ENCODE measurements at places on chromosomes 7 and 10. TPM values are rescaled to one million over a fixed set of nuclear protein-coding genes. Genes with fewer than 3 reads are reported as not detected.

- no peak for DNase-seq
These were observed at the start of gene RP9 for GRCh38 chr7:33109005-33109757. Gene RP9, minus strand, starts transcription at chr7:33109404. Its CDS starts 32 bp downstream, at chr7:33109372.

DNA sequence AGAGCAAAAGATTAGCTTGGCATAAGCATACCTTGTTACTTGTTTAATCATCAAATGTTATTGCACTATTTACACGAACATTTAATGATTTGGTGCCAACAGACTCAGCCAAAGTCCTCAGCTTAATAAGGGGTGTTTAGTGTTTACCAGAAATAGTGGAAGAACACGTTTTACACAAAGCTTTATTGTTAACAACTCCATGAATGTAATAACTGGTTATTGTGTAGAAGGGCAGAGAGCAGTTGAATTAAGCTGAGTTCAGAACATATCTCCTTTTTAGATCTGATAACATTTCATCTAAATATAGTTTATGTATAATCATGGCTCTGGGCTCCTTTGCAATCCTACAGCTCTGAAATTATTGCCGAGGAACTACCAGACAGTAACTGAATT lies 99.1 kb downstream of the CABCOCO1 start:
- DNase-seq = no peak

DNA sequence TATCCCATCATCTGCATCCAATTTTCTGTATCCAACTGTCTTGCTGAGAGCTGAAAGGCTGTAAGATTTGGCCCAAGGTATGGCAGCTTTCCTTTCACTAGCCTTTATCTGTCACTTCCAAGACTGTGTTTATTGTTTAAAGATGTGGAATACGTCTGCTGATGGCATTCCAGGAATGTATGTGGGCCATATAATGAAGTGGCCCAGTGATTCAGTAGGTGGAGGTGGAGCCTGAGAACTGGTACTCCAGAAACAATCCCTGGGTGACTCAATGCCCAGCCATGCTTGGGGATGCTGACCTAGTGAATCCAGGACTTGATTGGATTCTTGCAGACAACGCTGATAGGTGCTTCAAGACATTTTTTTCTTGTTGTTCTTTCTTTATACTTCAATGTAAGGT lies 13.5 kb downstream of the NEUROD6 start:
- no peak for DNase-seq

DNA sequence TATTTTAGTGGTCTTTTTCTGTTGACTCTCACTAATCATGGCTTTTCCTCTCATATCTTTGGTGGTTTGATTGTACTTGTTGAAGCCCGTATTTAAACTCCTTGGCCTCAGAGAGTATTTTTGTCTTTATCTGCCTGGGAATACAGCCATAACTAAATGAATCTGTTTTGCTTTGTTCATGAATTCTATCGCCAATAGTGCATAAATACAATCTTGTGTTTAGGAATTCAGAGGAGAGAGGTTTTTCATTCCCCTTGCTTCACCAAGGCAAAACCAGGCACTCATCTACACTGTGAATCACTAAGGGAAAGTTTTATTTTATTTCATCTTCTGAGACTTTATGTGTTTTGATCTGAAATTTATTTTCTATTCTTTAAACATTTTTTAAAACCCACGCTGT lies 152.7 kb downstream of the BICC1 start:
- no peak for DNase-seq

The SPAM1 gene
- not detected for polyA plus RNA-seq
